Brain microvascular endothelial cell (primary cell): ENCODE measurements at places on chromosomes 1 and 21.

GRCh38 chr1:107532318-107532717 is 391.5 kb downstream of the NTNG1 start:
- no peak for DNase-seq

DNA sequence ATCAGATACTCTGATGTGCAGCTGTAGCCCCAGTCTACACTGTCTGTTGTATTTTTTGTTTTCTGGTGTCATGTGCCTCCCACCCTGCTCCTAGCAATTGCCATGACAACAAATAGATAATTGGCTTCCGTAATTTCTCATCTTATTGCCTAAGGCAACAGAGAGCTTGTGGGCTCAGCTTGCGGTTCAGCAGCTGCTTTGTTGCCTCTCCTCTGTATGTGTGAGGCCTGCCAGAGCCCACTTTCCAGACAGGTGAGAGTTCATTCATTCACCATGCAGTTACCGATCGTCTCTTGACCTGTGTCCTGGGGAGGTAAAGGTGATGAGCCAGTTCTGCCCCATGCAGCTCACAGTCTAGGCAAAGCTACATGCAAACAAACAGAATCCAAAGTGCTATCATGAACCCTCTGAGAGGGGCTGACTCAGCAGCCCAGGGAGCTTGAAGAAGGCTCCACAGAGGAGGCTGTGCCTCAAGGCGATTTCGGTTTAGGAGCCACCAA is 11.9 kb downstream of the LGALS8 start:
- DNase-seq: no peak

DNA sequence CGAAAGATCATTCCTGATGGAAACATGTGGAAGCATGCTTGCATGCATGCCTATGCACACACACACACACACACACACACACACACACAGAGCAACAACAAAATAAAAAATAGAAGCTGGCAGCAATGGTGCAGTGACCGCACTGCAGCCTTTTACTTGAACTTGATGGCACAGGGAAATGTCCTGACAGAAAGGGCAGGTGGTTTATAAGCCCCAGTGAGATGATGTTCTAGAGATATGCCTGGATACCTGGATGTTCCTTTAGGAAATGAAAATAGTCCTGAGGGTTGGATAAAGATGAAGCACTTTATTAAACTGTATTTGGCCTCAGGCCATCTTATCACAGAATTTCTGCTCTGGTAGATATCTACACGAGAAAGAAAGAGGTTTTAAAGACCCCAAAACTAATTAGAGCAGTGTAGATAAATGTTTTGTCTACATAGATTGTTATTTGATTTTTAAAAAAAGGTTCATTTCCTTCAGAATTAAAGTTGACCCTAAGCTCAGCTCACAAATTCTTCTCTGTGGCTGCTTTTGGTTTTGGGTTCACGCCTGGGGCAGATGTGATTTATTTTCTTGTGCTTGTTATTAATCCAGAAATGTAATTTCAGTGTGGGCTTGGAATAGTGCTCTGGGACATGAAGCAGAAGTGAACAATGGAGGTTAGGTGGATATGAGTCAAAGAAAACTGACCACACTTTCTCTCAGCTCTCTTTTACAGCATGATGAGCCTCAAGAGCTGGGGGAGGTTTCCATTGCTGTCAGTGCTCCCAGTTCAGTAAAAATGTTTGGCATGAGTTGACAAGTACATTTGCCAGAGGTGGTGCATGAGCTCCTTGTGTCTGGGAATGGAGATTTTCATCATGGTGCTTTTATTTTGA is 22.9 kb downstream of the ADAM30 start:
- DNase-seq: peak; percentile 68

- peak; percentile 16 for DNase-seq
These were observed 43.7 kb downstream of the KIF21B start for GRCh38 chr1:200979574-200980451.

DNA sequence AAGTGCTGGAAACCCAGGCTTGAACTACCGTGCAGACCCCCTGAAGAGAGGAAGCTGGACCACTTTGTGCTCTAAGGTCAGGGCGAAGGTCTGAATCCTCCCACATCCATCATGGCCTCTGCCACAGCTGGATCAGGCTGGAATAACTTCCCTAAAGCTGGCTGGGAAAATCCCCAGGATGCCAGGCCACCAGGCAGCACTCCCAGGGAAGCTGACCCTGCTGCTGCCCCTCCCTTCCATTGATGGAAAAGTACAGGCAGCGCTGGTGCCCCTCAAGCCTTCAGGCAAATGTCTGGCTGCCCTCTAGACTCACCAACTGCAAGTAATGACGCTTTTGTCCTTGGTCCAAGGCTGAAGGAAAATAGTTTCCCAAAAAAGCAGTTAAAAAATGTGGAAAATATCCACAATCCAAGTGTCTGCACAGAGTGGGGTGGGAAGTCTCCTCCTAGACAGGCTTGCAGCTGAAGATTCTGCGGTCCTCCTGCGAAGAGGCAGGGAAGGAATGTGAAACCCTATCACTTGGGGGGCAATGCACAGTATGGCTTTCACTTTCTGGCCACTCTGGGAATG is 39.9 kb upstream of the TSPAN2 start:
- no peak for DNase-seq
